ENCODE measurements at places on chromosomes 12 and 14. TPM values are rescaled to one million over a fixed set of nuclear protein-coding genes. Genes with fewer than 3 reads are reported as not detected.

Gene DPPA3
- total RNA-seq, result not detected

Gene MEG3
- total RNA-seq, result 146 TPM

Gene INSM2
- not detected for total RNA-seq

Gene KRT5
- 0.53 TPM for total RNA-seq

Gene CCDC92
- total RNA-seq, result 20.9 TPM
